Astrocyte (in vitro differentiated cells and primary cell): ENCODE measurements at places on chromosomes 4 and X.
A peak's percentile ranks its signal among the peaks of the same experiment; 100 is the strongest.

- DNase-seq = no peak
Measured at GRCh38 chr4:48122756-48123155, 11.3 kb downstream of the TXK start.

GRCh38 chr4:145524552-145524951 is 42.9 kb downstream of the SMAD1 start:
- no peak for DNase-seq

- DNase-seq = no peak
Measured at GRCh38 chrX:30525732-30526131, 51.8 kb downstream of the TASL start.

GRCh38 chrX:109472939-109473735 is 8.7 kb downstream of the GUCY2F start:
- peak; percentile 49 for DNase-seq

GRCh38 chr4:7908668-7909067 is 31.0 kb downstream of the AFAP1 start:
- no peak for DNase-seq

DNA sequence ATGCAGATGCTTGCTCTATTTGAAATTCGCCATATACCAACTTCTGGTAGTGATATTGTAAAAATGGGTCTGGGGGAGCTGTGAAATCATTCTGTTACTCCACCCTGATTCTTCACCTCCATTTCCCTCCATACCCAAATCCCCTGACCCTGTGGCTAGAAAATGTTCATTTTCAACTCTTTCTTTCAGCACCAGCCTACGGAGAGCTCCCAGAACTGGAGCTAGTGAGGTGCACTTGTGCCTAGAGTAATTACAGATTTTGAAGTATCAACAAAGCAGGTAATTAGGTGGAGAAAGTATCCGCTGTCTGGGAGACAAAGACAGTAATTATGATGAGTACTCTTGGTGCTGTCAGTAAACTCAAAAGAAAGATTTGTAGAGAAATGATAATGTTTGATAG is 8.1 kb downstream of the ARHGAP36 start:
- DNase-seq = no peak

DNA sequence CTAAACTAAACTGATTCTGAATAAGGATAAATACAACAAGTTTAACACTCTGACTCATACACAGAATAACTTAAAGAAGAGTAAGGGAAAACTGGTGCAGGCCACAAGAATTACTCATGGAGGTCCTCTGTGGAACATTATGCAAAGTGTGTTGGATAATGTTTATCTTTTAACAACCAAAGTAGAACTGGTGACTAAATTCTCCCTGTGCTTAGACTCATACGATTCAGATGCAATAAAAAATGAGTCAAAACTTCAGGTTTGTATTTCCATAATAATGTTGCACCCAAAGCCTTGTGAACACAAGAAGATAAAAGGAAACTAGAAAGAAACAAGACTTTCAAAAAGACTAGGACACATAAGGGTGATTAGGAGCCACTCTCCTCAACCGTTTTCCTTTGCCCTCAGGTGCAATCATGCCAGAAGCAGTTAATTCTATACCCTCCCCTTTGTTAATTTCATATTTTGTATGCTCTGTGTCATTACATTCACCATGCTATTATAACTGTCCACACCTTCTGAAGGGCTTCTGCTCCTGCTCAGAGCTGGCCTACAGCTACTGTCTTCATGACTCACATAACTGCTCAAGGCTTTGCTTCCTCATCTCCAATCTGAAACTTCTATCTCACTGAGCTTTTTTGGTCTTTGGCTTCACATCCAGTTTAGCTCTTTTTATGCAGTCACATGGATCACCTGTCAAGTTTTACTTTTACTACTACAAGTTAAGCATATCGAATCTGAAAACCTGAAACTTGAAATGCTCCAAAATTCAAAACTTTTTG is 60.2 kb downstream of the KCNIP4 start:
- peak; percentile 96 for DNase-seq

- no peak for DNase-seq
Measured at GRCh38 chr4:13539619-13540445, 4.5 kb downstream of the NKX3-2 start.

DNA sequence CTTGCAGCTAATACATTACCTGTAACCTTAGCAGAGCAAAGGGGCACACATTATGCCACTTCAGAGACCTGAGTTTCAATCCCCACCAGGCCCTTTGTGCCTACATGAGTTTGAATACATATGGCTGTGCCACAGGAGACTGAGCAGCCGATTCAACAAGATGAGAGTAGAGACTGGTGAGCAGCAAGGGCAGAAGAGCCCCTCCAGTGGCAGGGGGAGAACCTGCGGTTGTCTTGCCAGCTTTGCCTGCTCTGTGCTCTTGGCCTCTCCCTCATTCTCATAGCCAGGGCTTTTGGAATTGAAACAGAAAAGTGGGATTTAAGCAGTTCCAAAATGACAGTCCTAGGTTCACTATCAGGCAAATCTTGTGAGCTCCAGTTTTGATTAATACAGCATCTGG is 52.3 kb upstream of the CLNK start:
- no peak for DNase-seq

GRCh38 chr4:158067646-158068045 is 105.2 kb downstream of the GASK1B start:
- DNase-seq = peak; percentile 54

- no peak for DNase-seq
Measured at GRCh38 chr4:15425520-15425919, 2.3 kb upstream of the C1QTNF7 start.

DNA sequence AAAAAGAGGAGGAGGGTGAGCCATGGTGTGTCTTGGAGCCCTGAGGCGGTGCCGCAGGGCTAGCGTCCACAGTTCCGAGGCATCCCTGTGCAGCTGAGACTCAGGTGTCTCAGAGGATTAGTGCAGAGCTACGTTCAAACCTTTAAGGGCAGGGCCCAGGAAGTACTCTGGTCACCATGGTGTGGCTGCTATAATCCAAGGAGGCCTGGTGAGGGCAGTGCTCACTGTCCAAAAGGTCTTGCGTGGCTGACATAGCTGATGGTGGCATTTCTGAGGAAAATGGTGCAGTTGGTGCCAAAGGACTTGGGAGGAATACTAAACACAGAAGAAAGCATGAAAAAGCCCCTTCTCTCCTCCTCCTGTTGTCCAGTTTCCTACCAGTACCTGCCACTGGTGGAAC is 146.9 kb downstream of the DCHS2 start:
- no peak for DNase-seq

DNA sequence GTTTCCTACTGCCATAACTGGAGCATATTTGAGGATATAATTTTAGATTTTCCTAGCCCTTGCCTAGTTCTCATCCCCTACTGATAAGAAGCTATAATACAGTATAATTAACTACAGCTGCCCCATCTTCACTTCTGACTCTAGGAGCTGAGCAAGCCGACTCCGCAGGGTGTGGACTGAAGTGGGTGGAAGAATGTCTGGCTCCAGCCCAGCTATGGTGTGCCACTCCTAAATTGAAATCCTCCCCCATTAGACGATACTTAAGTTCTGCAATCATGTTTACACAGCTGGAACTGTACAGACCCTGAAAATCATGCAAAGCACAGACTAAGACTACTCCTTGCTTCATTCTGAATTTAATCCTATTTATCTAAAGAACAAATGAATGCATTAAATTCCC is 93.1 kb downstream of the PCDH19 start:
- DNase-seq = peak; percentile 5

GRCh38 chr4:114512595-114513295 is 85.9 kb upstream of the UGT8 start:
- DNase-seq = no peak

GRCh38 chr4:150082241-150082640 is 4.0 kb downstream of the DCLK2 start:
- DNase-seq = no peak

- peak; percentile 42 for DNase-seq
Measured at GRCh38 chr4:120922381-120923206, at the start of gene PRDM5. PRDM5 (minus strand) TSS chr4:120922726; CDS start chr4:120922608, 118 bp downstream.
